ENCODE measurements at places on chromosomes 13 and 19.
A peak's percentile ranks its signal among the peaks of the same experiment; 100 is the strongest.

DNA sequence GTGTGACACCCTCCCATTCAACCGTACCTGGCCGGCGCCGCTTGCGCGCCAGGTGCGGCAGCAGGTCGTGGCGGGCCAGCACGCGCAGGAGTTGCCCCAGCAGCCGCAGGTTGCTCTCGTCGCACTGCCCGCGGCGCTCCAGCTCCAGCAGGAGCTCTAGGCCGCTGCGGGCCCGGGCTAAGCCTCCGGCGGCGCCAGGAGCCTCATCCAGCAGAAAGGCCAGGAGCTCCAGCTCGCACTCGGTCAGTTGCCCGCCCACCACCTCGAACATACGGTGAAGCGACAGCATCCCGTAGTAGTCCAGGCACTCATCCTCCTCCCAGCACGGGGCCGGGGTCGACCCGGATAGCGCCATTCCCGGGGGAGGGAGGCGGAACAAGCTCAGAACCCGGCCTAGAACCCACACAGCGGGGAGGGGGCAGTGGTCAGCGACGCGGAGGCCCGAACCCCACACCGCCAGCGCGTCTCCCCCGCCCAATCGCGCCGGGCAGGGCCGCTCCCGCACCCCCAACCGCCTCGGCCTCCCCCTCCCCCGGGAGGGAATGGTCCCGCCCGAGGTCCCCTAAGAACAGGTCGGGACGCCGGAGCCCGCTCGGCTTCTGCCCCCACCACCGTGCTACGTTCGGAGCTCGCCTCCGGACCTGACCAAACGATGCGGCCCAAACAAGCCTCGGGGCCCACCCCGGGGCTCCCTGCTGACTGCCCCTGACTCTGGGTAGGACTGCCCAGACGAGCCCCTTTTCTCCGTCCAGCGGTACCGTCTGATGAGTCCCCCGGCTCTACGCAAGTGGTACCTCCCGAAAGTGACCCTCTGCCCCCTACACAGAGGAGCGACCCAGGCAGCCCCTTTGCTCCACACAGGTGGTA, 591 bp downstream of the DEDD2 start:
- peak; percentile 42 for DNase-seq

GRCh38 chr19:16571822-16572331, 338 bp downstream of the SLC35E1 start:
- no peak for DNase-seq

- no peak for DNase-seq
Measured at GRCh38 chr19:56933014-56933705, 92.6 kb upstream of the PEG3 start.

GRCh38 chr19:8377598-8377997, 12.6 kb upstream of the RAB11B start:
- no peak for DNase-seq

- DNase-seq: peak; percentile 54
Measured at GRCh38 chr13:30972888-30973377, 40.5 kb downstream of the TEX26 start.

- DNase-seq: no peak
Measured at GRCh38 chr13:39274739-39275325, 236.6 kb downstream of the NHLRC3 start.

GRCh38 chr13:20219577-20219976, 12.5 kb downstream of the GJB6 start:
- no peak for DNase-seq

DNA sequence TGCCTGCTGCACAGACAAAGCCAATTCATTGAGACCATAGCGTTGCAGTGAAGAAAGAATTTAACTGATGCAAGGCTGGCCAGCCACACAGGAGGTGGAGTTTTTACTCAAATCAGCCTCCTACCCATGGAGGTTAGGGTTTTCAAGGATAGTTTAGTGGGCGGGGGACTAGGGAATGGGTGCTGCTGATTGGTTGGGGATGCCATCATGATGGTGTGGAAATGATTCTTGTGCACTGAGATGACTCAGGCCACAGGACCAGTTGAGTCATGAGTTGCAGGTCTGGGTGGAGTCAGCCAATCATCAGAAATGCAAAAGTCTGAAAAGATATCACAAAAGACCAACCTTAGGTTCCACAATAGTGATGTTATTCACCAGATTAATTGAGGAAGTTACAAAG, 359.6 kb downstream of the FOXO1 start:
- no peak for DNase-seq

- no peak for DNase-seq
Measured at GRCh38 chr19:30420881-30421280, 48.7 kb downstream of the ZNF536 start.

DNA sequence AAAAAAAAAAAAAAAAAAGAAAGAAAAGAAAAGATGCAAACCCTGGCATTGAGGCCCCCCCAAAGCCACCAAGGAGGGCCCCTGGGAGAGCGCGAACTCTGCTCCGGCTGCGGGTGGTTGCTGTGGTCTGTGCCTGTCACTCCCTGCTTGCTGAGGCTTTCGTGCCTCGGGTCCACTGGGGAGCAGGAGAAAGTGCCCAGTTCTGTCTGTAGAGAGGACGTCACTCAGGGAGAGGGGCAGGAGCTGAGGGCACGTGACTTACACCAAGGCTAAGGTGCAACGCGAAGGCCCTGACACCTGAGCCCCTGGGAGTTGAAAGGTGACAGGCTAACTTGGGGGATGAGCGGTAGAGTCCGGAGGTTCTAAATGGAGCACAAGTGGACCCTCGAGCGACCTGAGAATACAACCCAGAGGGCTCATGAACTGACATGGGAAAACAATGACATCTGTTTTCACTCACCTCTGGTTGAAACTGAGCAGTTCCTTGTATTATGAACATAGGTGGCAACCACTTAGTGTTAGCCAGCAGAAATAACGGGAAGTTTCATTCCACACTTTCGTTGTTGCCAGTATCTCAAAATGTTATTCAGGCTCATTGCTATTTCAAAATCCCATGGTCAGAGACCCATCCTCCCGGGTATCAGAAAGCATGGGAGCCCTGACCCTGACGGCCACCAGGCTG, 69.2 kb upstream of the TM9SF2 start:
- DNase-seq: no peak

DNA sequence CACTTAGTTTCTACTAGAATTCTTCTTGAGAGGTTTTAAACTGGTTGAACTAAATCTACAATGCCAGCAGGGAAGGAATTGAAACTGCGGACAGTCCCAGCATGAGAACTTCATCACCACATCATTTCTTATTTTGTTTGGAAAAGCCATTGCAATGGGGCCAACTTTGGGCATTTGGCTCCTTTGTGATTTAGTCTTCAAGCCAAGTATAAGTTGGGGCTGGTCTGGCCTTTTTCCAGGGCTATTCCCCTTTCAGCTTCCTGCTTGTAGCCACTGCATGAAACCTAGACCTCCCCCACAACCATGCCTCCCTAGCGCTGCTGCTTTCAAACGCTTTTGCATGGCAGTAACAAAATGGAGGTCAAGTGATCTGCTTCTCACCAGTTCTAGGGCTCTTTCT, 142.3 kb downstream of the RGCC start:
- peak; percentile 52 for DNase-seq

- DNase-seq: peak; percentile 66
Measured at GRCh38 chr19:19461671-19462622, 53.4 kb downstream of the TSSK6 start.

- DNase-seq: no peak
Measured at GRCh38 chr13:41006978-41007743, 12.0 kb downstream of the ELF1 start.

DNA sequence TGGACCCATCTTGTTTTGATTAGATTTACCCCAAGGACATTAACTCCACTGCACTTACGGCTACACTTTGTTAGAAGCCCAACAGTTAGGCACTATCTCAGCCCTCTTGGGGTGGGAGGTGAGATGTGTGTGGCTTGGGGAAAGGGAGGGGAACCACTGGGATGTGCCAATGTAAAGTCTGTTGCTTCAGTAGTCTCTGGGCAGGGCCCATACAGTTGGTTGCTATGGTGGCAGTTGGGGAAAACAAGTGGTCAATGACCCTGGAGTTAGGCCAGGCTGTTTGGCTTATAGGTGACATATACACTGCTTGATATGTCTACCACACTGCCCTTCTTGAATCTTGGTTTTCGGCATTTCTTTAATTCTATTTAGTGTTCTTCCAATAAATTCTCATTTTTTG, 8.9 kb upstream of the RB1 start:
- DNase-seq: no peak

DNA sequence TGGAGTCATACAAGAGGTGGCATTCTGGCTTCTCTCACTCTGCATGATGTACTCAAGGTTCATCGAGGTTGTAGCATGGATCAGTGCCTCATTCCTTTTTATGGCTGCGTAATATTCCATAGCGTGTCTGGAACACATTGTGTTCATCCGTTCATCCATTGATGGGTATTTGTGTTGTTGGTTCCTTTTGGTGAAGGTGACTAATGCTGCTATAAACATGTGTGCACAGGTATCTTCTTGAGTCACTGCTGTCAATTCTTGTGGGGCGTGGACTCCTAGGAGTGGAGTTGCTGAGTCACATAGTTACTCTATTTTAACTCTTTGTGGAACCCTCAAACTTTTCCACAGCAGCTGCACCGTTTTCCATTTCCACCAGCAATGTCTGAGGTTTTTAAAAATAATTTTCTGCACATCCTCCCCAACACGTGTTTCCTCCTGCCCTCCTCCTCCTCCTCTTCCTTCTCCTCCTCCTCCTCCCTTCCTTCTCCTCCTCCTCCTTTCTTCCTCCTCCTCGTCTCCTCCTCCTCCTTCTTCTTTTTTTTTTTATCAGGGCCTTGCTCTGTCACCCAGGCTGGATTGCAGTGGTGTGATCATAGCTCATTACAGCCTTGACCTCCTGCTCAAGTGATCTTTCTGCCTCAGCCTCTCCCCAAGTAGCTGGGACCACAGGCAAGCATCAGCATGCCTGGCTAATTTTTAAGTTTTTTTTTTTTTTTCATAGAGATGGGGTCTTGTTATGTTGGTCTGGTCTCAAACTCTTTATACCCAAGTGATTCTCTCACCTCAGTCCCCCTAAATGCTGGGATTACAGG, 2.0 kb upstream of the TMEM221 start:
- DNase-seq: no peak

GRCh38 chr13:33937373-33938098, 119.6 kb downstream of the RFC3 start:
- no peak for DNase-seq

- DNase-seq: no peak
Measured at GRCh38 chr13:83378908-83379307, 503.4 kb downstream of the SLITRK1 start.

DNA sequence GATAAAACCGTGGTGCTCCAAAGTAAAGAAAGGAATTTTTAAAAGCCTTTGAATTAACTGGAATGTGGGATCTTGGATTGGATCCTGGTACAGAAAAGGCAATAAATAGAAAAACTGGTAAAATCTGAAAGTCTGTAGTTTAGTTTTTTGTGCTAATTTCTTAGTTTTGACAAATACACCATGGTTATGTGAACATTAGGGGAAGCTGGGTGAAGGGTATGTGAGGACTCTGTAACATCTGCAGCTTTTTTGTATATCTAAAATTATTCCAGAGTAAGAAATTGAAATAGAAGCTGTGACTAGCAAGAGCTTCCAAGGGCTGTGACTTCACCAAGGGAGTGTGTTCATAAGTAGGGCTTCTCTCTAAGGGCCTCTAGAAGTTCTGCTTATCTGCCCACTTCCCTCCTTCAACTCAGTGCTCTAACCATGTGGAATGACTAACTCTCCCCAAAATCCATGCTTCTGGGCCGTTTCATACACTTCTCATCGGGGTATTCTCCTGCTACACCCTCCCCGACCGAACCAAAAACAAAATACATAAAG, 26.5 kb downstream of the ARHGAP35 start:
- no peak for DNase-seq

DNA sequence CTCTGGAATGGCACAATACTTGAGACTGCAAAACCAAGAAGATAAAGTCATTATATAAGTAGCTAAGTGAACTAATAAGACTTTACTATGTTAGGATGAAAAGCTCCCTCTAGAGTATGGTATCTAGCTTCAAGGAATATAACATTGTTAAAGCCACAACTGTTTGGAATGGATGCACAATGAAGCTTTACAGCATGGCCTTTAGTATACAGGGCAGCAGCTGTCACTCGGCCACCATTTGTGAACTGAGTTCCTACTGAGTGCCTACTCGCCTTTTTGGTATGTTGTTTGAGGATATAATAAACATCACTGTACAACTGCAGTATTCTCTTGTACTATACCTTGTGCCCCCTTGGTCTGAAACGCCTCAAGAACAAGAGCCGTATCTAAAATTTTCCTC, 6.8 kb downstream of the ALG5 start:
- DNase-seq: no peak

DNA sequence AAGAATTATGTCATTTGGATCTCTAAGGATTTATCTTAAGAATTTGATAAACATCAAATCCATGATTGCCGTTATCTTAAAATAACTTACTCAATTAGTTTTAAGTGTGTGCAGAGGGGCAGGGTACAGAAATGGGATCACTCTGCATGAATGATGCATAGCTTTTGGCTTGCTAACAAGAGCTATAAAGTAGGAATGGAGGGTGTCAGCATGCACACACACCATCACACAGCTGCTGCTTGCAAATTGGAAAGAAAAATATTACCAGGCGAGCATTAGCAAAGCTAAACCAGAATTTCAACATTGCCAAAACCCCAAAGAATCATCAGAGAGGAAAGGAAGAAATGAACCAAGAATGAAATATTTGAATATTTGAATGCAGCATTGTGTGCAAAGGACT, 580.6 kb downstream of the LMO7 start:
- DNase-seq: no peak

- DNase-seq: peak; percentile 81
Measured at GRCh38 chr19:5588441-5588840, 20.7 kb upstream of the TINCR start.

DNA sequence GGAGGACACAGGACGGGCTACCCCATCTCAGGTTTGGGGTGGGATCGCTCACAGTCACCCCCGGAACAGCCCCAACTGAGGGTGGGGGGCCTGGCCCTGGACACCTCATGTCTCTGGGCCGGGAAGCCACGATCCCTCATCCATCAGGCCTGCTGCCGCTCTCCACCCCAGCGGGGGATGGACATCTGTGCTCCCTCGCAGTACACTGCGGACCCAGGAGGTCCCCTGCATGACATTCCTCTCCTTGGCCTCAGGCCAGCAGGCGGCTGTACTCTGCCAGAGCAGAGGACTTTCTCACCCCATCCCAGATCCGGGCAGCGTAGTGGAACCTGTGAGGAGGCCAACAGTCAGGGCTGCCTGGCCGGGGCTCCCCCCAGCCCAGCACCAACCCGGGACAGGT, 15.5 kb downstream of the IRGC start:
- peak; percentile 27 for DNase-seq

DNA sequence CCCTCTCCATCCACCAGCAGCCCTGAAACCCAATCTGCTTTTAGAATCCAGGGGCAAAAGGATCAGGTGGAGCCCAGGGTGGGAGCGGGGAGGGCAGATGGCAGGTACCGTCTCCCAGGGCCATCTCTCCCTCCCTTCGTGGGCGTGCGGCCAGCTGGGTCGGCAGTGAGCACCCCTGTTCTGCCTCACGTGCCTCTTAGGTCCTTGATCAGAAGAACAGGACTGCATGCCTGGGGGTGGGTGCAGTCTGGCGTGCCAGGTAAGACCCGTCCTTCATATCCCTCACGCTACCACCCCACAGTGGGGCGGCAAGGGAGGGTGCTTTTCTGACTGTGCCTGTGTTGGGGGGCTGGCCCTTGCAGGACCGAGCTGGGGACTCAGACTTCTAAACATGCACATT, 2.0 kb downstream of the SLC8A2 start:
- DNase-seq: no peak
